ENCODE measurements at places on chromosomes 6 and 20.

- no peak for DNase-seq
Observed at GRCh38 chr20:32461836-32462600, 103.9 kb downstream of the ASXL1 start.

DNA sequence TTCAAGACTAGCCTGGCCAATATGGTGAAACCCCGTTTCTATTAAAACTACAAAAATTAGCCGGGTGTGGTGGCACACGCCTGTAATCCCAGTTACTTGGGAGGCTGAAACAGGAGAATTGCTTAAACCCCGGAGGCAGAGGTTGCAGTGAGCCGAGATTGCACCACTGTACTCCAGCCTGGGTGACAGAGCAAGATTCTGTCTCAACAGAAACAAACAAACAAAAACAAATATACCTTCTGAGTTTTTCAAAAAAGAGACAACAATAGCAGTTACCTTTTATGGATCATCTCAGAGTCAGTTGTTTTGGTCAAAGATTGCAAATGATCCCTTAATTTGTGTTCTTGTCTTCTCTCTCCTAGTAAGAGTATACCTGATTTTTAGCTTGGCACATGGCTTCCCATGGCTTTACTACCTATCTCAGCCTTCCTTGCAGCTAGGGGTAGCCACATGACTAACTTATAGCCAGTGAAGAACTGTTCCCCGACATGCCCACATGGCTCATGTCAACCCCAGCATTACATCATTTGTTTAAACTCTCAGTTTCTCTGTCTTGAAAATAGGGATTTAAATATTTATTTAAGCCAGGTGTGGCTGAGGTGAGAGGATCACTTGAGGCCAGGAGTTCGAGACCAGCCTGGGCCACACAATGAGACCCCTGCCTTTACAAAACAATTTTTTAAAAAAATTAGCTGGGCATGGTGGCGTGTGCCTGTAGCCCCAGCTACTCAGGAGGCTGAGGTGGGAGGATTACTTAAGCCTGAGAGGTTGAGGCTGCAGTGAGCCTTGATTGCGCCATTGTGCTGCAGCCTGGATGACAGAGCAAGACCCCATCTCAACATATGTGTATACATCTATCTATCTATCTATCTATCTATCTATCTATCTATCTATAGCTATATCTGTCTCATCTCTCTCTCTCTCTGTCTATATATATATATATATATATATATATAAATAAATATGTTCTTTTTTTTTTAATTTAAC lies 25.0 kb upstream of the SLC9A8 start:
- DNase-seq = no peak

DNA sequence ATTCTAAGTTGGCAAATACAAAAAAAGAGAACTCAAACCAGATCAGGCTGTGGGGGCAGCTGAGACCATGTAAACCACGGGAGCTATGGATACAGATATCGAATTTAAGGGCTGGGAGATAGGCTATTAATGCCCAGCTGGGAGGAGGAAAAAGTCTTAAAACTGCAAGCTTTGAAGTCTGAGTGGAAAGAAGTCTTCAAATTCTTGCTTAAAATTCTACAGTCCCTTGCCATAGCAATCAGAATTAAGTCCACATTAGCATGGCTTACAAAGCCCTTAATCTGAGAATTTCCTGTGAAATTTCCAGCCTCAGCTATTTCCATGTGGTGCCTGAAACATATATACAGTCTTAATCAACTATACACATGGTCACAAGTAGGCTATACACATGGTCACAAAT lies 465.0 kb upstream of the HSF2 start:
- no peak for DNase-seq

- no peak for DNase-seq
Observed at GRCh38 chr20:53837126-53837826, 233.1 kb downstream of the BCAS1 start.

GRCh38 chr6:45388328-45388727 lies 10.6 kb upstream of the SUPT3H start:
- DNase-seq = peak; percentile 48

GRCh38 chr6:38212116-38212515 lies 392.6 kb downstream of the ZFAND3 start:
- no peak for DNase-seq

DNA sequence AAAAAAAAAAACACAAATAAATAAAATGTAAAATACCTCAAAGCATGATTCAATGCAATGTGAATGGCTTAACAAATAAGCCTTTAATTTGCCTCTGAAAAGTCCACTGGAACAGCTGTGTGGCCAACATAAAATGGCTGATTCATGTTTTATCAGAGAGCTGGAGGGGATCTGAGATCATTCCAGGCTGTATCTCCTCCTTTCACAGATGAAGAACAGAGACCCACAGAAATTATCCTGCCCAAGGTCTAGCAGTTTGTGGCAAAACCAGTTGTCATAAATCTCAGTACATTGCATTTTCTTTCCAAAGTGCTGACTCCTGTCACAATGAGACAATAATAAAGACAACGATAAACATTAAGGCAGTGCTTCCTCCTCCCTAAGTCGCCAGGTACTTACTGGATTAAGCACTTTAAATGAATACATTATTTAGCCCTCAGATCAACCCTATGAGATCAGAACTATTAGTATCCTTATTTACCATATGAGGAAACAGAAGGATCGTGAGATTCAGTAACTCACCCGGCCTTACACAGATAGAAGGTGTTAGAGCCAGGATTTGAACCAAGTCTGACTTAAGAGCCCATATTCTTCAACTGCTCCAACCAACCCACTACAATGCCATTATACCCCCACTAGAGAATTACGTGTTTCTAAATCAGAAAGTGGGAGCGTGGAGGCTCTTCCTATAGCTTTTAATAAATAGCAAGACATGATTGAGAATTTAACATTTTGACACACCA lies 118.3 kb downstream of the KIF13A start:
- DNase-seq = peak; percentile 78

DNA sequence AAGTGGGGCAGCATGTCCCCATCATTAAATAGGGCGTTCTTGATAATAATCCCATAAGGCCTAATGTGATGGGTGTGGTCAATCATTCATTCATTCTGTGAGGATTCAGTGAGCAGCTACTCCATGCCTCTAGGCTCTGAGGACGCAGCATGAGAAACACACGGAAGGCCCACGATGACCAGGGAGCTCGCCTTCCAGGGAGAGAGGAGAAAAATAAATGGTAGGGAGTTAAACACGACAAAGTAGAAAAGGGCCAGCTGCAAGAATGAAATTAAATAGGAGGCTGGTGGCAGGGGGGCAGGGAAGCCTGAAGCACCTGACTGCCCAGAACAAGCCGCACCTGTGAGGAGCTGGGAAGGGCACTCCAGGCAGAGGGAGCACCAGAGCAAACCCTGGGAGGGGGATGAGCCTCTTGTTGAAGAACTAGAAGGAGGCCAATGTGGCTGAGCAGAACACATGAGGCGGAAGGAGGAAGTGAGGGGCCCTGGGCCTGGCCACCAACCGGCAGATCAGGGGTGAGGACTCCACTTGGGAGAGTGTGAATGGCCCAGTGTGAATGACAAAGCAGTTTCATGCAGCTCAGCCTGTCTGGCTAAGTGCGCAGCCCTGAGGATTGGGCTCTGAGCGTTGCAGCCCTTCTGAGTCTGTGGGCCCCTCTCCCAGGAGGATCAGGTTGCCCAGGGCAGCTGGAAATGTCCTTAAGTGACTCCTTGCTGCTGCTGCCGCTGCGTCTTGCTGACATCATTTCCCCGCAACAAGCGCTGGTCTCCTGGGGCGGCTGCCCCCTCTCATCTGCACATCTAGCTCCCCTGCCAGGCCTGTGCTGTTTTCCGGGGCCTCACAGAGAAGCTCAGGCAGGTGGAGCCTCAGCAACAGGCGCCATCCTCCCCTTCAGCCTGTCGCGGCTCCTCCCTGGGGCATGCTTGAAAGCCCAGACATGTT lies 99.9 kb downstream of the CDH26 start:
- DNase-seq = peak; percentile 72

DNA sequence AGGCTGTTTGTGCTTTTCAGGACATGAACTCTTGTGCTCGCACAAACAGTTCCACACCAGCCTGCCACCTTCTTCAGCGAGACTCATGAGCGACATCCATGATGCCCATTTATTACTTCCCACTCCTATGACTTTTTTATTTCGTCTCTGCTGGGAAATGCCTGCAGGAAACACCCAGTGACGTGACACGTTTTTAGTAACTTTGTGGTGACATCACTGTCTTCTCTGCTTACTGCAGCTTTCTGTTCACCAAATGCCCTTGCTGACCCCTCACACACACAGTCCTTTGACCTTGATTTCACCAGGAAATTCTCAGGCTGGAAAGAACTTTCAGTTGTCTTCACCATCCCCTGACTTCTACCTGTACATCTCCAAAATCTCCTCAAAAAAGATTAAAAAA lies 8.9 kb downstream of the TRIM40 start:
- no peak for DNase-seq

DNA sequence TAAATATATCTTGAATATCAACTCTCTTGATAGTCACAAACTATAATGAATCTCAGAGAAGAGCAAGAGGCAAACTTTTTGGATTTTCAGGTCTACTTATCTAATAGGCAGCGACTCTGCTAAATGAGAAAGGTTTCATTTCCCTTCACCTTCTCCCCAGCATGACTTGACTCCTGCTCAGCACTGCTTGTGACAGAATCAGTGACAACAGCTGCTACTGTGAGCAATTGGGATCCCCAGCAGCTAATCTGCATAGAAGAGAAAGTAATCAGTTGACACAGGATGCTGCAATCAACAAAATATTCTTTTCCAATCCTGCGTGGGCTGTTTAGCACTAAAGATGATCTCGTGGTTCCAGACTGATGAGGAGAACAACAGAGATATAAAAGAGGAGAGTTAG lies 205.5 kb downstream of the MMUT start:
- no peak for DNase-seq

- DNase-seq = peak; percentile 35
Observed at GRCh38 chr6:134809130-134809529, 140.8 kb downstream of the ALDH8A1 start.

DNA sequence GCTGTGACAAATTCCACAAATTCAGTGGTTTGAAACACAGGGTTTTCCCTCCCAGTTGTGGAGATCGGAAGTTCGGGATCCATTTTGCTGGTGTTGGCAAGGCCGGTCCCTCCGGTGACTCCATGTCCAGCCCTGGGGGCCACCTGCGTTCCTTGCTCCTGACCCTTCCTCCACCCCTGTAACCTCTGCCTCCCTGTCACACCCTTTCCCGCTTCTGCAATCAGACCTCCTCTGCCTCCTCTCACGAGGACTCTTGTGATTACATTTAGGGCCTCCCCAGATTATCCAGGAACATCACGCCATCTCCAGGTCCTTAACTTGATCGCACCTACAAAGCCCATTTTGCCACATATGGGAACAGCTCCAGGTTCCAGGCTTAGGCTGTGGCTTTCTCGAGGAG lies 12.5 kb downstream of the RPS6KA2 start:
- no peak for DNase-seq

DNA sequence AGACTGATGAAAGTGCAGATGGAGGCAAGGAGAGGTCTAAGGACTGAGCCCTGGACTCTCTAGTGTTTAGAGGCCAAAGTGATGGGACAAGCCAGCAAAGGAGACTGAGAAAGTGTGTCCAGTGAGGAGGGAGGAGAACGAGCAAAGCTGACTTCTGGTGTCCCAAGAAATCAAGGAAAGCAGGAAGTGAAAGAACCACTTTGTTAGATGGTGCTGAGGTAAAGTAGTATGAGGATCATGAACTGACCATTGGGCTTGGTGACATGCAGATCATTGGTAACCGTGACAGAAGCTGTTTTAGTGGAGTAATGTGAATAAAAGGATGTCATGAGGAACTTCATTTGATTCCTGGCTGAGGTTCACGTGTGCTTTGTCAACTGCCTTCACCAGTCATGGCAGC lies 108.4 kb downstream of the SLX4IP start:
- no peak for DNase-seq

DNA sequence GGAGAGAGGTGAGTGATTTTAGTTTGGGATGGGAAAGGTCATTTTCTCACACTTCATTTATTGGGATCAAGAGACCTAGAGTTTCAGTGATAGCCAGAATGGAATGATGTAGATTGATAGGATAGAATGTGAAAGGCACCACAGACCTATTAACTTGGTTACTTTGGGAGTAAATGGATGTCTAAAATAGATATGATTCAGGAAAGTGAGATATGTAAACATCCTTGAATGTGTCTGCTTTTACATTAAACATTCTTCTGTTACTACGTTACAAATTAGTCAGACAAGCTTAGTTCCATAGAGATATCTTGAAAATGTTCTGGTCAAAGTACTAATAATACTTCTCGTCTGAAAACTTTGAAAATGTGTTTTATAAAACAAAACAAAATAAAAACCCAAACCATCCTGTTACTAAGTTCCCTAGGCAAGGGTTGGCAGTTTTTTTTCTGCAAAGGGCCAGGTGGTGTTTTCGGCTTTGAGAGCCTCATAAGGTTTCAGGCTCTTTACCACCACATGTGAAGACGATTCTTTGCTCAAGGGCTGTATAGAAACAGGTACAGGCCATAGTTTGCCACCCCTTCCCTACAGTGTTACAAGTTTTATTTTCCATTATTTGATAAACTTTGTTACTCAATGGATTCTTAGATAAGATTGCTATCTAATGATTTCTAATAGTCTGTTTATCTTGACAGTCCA lies 3.4 kb downstream of the CYB5R4 start:
- DNase-seq = no peak

GRCh38 chr6:112470376-112470775 lies 123.2 kb downstream of the RFPL4B start:
- no peak for DNase-seq

- DNase-seq = no peak
Observed at GRCh38 chr6:144314562-144314961, 29.4 kb downstream of the UTRN start.

DNA sequence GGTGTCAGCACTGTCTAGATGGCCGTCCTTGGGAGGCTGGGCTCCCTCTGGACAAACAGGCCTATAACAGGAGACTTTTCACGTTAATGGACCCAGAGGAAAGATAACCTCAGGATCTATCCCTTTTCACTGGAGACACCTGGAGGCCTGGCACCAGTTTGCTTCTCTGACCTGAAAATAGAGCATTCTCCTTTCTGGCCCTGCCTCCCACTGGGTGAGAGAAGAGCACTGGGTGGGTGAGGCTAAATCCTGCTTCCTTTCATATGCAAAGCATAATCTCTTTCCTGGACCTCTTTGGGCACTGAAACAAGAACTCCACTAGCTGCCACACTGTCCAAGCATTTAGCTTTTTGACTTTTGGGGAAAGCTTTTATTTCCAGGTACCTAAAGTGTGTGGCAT lies 78.3 kb downstream of the FOXO3 start:
- no peak for DNase-seq
